ENCODE measurements at places on chromosomes 5 and 9. TPM values are rescaled to one million over a fixed set of nuclear protein-coding genes. Genes with fewer than 3 reads are reported as not detected.
A peak's percentile ranks its signal among the peaks of the same experiment; 100 is the strongest.

DNA sequence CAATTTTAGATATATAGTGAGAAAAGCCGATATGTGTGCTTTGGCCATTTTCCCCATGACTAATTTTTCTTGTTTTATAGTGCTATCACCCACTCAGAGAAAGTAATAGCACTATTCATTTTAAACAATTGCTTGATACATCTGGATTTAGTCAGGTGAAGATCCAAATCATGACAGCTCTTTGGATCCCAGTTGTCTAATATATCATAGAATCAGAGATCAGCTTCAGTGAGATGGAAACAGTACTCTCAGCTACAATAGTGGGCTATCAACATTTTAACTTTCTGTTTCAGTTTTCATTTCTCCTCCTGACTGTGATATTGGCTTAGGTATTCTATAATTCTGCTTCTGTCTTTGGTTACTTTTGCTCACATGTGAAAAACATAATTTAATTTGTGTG is 38.7 kb downstream of the VCAN start:
- no peak for DNase-seq

- DNase-seq, result no peak
Measured at GRCh38 chr9:82513976-82514735, 525.6 kb downstream of the SPATA31D1 start.

- DNase-seq, result no peak
Measured at GRCh38 chr5:99900302-99900852, 634.8 kb upstream of the FAM174A start.

DNA sequence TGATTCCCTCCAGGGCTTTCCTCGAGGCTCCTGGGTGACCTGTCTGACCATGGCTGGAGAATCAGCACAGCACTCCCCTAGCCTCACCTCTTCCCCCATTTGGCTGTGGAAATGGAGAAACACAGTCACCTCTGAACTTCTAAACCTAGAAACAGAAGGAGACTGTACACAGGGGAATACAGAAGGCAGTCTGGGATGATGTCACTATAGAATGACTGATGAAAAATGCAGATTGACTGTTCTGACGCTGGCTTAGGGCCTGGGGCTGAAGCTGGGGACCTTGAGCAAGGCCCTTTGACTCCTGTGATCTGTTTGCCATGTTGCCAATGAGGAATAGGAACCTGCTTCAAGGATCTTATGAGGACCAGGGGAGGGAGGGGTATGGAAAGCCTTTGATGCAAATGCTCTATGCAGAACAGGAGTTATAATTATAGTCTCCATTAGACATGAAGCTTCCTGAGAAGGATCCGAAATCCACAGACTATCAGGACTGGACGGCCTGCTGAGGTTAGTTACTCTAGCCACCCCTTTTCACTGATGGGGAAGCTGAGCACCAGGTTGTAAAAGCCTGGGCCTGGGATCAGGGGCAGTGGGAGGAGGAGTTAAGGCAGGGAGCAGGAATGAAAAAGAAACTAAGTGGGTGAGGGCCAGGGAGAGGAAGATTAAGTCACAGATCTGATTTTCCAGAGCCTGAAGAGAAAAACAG is 24.4 kb upstream of the ANXA6 start:
- DNase-seq, result no peak

GRCh38 chr5:87022415-87022814 is 245.3 kb upstream of the RASA1 start:
- DNase-seq, result no peak

DNA sequence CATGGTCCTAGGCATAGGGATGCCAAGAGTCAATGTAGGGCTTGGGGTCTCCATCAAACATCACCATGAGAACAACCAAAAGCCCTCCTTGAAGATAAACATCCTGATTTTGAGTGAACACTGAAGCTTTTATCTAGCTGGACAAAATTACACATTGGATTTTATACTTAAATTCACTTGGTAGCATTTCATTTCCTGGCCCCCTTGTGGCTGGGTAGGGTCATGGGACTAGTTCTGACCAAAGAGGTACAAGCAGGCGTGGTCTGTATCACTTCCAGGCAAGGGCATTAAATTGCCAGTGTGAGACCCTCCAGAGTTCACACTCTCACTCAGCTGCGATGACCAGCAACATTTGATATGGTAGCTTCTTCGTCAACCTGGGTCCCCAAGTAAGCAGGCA is 320.3 kb downstream of the ACTL7B start:
- peak; percentile 88 for DNase-seq

DNA sequence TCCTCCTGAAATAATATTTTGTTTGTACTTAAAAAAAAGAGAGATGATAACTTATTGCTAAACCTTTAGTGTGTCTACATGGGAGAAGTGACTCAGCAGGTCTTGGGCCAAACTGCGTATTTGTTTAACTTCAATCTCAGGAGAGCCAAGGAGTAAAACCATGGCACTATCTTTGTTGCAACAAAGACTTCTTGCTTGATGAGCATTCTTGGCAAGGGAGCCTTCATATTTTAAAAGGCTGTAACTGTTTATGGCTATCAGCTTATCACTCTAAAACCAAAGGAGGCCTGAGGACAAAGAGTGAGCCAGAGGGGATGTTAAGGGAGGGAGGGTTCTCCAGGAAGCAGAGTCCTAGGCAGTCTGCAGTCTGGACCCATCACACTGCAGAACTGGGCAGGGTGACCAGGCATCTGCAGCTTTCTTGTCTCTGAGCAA is 216.2 kb upstream of the S1PR3 start:
- DNase-seq, result no peak

DNA sequence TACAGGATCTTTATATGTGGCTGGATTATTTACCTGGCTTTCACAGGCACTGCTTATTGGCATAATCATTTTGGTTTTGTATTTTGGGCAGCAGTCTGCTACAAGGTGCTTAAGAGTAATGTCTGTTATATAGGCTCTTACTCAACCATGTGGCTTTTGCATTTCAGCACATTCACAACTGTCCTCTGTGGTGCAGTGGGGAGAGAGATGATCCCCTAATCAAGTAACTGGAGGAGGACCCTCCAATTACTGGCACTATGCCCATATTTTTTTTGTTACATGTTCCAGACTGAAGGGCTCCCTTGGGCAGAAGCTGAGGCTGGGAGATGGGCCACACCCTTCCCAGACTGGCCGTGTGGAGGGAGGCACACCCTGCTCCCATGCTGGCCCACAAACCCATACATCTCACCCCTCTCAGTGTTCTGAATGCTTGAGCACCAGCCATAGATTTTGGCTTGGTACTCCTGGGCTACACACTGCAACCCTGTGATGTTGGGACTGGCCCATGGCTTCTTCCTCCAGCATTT is 173.5 kb downstream of the FAM174A start:
- no peak for DNase-seq

- no peak for DNase-seq
Measured at GRCh38 chr9:135379540-135380267, 99.9 kb upstream of the PPP1R26 start.

SHOC1 gene
- total RNA-seq, result under 0.01 TPM

NSUN2 gene
- 39.4 TPM for total RNA-seq

CARD9 gene
- 5.1 TPM for total RNA-seq

EQTN gene
- not detected for total RNA-seq

PCSK1 gene
- total RNA-seq, result 0.88 TPM
